Activated CD8-positive, alpha-beta memory T cell treated with anti-CD3 and anti-CD28 coated beads for 1 hour (primary cell): ENCODE measurements at places on chromosomes 3 and 15.

- DNase-seq: no peak
Measured at GRCh38 chr15:41993472-41994170, 21.3 kb upstream of the EHD4 start.

DNA sequence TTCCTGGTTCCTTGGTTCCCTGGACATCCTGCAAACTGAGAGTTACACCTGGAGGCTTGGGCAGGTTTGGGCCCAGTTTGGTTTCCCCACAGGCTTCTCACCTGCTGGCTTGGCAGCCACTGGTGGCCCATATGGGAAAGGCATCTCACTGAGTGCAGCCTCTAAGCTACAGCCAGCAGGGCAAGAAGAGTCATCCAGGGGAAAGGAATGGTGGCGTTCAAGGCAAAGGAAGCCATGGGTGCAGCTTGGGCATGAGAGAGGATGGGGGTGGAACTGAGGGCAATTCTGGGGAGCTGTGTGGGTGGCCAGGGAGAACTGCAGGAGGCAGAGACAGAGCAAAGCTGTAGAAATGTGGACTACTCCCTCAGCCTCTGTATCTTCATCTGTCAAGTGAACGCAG is 106.4 kb downstream of the EPHB1 start:
- no peak for DNase-seq

GRCh38 chr15:60590935-60591495 is 112.1 kb upstream of the ICE2 start:
- no peak for DNase-seq

DNA sequence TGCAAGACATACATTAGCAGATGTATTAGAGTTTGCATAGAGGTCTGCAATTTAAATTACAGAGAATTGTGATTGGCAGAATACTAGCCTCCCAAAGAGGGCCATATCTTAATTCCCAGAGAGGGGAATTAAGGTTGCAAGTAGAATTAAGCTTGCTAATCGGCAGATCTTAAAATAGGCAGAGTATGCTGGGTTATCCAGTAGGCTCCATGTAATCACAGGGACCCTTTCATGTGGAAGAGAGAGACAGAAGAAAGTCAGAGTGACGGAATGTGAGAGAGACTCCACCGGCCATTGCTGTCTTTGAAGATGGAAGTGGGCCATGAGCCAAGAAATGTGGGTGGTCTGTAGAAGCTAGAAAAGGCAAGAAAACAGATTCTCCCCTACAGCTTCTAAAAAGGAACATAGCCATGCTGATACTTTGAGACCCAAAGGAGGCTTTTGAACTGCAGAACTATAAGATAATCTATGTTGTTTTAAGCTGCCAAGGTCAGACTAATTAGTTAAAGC is 38.8 kb downstream of the IMPG2 start:
- no peak for DNase-seq

- DNase-seq: no peak
Measured at GRCh38 chr3:55802816-55803215, 315.7 kb upstream of the WNT5A start.

- no peak for DNase-seq
Measured at GRCh38 chr3:73098873-73099272, 37.4 kb downstream of the EBLN2 start.

GRCh38 chr3:165874663-165875489 is 37.7 kb upstream of the BCHE start:
- no peak for DNase-seq
